ENCODE measurements at places on chromosomes 13 and 19.

- no peak for DNase-seq
Observed at GRCh38 chr13:111886217-111886945, 180.6 kb upstream of the SOX1 start.

GRCh38 chr13:28047757-28048388 lies 52.5 kb downstream of the FLT3 start:
- DNase-seq = peak; percentile 94

- no peak for DNase-seq
Observed at GRCh38 chr19:4346020-4346383, 2.6 kb downstream of the MPND start.

DNA sequence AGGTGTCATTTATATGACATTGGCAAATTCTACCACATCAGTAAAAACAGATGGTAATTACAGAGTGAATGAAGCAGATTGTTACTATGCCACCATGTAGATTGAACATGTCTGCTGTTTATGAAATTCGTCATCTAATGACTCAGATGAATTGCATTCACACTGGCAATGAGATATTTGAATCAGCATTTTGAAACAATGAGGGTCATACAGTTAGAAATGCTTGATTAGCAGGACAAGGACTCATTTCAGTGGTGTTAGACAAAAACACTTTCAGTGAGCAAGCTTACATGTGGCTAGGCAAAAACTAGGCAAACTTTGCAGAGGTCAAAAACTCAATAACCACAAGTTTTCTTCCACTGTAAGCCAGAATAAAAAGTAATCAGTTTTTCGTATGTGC lies 1165.0 kb downstream of the SLITRK1 start:
- DNase-seq = peak; percentile 77

DNA sequence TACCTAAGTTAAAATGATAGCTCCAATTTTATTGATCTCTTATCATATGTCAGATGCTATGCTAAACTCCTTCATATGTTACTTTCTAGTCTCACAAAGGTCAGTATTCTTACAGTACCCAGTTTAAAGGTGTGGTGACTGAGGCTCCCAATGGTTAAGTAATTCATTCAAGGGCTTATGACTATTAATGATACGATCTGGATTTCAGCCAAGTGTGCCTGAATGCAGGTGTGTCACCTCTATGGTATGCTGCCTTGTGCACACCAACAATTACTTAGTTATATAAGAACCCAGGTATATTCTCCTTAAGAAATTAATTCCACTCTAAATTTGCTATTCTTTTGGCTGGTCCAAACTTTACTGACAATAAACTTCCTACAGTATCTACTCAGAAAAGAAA lies 84.6 kb upstream of the TRPC4 start:
- DNase-seq = peak; percentile 83

- no peak for DNase-seq
Observed at GRCh38 chr19:30731591-30731990, 359.4 kb downstream of the ZNF536 start.

- peak; percentile 12 for DNase-seq
Observed at GRCh38 chr19:52786078-52786463, 520 bp downstream of the ZNF600 start.

- DNase-seq = peak; percentile 90
Observed at GRCh38 chr13:69565334-69565733, 542.3 kb upstream of the ATXN8OS start.

DNA sequence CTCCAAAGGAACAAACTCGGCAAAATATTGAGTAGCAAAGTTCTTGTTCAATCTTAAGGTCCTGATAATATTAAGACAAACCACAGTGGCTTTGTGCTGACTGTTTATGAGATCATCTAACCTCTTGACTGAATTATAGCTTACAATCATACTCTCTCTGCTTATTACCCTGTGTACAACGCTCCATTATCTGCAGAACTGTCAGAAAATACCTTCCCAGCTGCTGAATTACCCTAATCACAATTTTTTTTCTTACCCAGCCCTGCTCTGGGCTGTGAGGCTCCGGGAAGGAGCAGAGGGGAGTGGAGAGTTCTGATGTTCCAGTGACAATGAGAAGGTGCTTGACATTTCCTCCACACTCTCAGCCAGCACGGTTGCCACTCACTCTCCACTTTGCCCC lies 64.8 kb downstream of the DCT start:
- no peak for DNase-seq

- no peak for DNase-seq
Observed at GRCh38 chr13:101594936-101595335, 142.5 kb downstream of the ITGBL1 start.

DNA sequence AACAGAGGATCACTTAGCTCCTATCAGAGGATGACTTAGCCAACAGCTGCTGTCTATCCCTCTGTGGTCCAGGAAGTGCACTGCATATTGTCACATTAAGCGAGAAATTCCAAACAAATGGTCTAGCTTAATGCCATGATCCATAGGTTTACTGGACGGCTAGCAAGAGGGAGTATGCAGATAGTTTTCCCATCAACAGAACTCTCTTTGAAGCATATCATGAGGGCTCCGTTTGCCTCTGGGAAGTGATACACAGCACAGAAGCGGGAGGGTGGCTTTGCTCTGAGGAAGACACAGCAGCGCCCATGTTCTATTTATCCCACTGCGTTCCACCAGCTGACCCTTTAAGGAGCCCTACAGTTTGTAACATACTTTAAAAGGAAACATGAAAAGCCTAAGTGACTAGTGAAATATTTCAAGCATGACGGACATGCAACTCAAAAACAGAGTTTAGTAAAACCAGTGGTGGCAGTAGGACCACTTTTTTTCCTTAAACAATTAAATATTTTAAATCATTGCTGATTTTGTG lies 52.7 kb downstream of the COL4A1 start:
- peak; percentile 45 for DNase-seq

DNA sequence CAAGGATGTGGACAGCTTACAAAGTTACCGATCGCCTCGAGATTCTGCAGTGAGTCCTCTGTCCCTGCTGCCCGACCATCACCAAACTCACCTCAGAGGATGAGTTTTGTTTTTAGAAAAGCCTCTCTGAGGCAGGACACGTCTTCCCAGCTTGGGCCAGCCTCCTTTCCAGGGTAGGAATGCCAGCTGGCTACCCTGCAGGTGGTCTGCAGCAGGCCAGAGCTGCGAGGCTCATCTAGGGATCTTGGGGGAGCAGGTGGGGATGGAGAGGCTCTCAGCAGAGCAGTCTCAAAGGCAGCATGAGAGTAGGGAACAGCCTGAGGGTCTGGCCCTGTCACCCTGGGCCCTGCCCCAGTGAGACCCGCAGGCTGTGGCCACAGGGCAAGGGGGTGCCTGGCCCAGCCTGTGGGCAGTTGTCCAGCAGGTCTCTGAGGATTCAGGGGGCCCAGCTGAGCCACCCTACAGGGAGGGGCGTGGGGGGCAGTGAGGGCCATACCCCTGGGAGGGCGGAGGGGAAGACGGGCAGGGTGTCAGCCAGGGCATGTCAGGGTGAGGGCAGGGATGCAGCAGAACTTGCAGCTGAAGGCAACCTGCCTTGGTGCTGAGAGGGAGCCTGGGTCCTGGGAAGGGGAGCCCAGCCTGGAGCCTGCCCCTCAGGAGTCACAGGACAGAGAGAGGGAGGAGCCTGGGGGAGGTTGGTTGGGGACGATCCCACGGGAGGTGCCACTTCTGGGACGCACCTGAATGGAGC lies 57.3 kb upstream of the TPM4 start:
- no peak for DNase-seq

GRCh38 chr19:591099-591958 lies 1.6 kb downstream of the HCN2 start:
- no peak for DNase-seq

DNA sequence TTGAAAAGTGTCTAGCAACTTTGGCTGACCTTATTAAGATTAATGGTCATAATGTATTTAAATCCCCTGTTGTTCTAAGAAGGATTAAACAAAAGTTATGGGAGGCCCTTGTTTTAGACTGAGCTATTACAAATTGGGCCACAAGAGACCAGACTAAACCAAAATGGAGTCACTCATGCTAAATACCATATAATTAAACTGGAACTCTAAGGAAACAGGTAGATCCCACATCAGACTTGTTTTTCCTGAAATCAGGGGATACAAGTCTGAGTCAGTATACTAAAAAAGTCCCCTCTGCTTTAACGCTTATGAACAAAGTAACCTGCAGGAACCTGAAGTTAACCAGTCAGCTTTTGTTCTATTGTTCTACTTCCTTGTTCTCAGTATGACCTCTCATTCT lies 305.9 kb upstream of the SGCG start:
- DNase-seq = peak; percentile 13

DNA sequence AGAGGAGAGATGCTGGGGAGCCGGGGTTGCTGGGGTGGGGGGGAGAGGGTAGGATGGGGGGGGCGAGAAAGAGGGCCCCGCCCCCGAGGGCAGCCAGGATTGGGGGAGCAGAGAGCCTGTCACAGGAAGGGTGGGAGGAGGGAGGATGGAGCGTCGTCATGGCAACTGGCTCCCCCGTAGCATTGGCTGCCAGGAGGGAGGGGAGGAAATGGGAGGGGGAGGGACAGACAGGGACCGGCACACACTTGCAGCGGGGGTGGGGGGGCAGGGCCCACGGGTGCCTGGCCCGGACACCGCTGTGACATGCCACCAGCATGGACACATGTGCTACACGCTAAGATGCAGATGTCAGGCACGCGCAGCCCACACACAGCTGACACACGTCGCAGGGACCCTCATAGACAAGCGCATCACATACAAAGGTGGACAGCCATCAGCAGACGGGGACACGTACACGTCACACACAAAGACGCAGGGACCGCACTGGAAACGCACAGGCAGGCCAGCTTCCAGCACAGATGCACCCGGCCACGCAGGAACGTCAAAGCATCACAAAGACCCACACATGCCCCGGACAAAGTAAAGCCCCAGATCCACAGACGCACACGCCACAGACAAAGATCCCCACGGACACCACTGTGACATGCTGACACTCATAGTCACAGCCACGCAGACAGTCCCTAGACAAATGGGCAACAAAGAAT lies at the start of gene LMTK3:
LMTK3 (minus strand) TSS at position 36 of the 704 bp plus-strand sequence. CDS start 259 bp downstream, outside the sequence.
- DNase-seq = no peak

DNA sequence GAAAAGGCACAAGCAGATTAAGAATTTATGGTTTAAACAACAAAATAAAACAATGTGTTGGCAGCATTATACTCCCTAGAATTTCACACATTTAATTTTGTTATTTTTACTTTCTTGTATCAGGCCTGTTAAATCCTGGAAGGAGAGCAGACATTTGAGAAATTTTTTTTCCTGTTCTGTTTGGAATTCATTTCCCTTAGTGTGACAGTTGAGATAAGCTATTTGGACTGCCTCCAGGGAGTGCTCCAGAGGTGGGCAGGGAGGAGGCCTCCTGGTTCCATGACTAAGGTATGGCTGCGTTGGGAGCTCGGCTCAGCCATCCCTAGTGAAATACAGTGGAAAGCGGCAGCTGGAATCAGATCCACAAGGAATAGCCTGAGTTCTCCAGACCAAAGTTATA lies 185.7 kb downstream of the KCNRG start:
- peak; percentile 31 for DNase-seq

DNA sequence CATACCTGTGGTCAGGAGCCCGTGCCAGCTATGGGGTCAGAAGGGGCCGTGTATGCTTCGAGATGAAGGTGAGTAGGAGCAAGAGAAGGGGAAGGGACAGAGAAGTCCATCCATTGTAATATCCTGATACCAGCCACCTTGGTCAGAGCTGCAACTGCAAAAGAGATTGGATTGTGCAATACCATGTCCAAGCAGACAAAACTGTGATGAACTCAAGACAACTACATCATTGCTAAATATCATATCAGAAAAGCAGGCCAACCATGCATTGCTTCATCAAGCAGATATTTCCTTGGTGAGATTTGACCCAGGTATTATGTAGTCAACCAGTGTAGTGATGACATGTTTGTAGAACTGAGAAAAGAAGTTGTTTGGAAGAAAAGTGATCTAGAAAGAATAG lies 12.1 kb downstream of the HNRNPUL1 start:
- DNase-seq = no peak

DNA sequence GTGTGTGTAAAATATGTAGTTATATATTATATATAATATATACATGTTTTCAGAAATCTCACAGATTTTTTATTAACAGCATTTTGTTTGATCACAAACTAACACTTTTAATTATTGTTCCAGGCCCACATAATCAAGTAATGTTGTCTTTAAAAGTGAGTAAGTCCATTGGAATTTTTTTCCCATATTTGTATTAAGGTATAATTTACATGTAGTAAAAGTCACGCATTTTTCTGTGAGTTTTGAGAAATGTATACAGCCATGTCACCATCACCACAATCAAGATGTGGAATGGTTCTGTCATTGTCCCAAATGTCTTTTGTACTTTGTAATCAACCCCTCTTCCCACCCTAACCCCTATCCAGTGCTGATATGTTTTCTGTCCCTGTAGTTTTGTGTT lies 120.0 kb upstream of the RFC3 start:
- DNase-seq = no peak

- DNase-seq = no peak
Observed at GRCh38 chr19:11390359-11390758, 6.2 kb upstream of the EPOR start.

DNA sequence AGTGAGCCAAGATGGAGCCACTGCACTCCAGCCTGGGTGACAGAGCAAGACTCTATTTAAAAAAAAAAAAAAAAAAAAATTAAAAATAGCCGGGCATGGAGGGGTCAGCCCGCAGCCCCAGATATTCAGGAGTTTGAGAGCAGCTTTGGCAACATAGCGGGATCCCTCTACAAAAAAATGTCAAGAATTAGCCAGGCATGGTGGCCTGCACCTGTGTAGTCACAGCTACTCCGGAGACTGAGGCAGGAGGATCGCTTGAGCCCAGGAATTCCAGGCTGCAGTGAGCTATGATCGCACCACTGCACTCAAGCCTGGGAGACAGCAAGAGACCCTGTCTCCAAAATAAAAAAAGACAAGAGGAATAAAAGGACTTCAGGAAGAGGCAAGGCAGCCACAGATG lies 716 bp downstream of the AP1M2 start:
- DNase-seq = no peak

GRCh38 chr19:5804516-5805461 lies at the start of gene NRTN:
Gene NRTN (plus strand): TSS chr19:5805067. CDS start chr19:5824166, 19,099 bp downstream.
- no peak for DNase-seq

GRCh38 chr13:65400702-65401101 lies 1829.4 kb downstream of the PCDH9 start:
- no peak for DNase-seq

GRCh38 chr13:37290716-37291505 lies 185.4 kb upstream of the CSNK1A1L start:
- DNase-seq = no peak

DNA sequence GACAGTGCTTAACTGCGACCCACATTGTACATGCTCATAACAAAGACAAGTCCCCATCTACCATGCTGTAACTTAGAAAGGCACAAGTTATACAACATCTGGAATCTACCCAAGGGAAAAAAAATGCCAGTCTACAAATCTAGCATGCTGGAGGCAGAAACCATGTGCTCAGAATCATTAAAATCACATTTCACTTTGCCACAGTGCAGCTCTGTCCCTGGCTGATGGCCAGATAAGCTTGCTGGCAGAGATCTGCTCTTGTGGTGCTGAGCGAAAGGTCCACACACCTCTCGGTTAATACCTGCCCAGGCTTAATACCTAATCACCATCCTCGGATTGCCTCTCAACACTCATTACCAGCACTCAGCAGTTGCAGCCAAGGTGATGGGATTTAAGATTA lies 74.1 kb upstream of the UQCRFS1 start:
- no peak for DNase-seq
